ENCODE measurements at places on chromosomes 13 and 19.

DNA sequence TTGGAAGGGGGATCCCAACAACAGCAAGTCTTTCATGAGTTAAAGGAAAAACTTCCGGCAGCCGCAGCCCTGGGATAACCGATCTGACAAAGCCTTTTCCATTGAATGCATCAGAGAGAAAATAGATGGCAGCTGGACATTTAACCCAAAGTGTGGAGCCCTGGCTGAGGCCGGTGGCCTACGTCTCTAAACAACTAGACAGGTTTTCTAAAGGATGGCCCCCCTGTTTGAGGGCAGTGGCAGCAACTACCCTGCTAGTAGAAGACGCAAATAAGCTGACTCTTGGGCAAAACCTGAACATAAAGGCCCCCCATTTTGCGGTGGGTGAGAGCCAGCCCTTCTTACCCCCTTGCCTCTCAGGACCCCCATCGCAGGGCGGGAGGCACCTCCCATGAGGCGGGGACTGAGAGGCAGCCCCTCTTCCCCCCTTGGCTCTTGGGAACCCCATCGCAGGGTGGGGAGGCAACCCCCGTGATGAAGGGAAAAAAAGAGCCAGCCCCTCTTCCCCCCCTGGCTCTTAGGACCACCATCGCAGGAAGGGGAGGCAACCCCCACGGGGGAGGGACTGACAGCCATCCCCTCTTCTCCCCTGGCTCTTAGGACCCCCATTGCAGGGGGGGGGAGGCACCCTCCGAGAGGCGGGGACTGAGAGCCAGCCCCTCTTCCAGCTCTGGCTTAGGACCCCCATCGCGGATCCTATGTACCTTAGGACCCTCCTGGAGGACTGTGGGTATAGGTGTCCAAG lies 2422.9 kb upstream of the PCDH20 start:
- DNase-seq, result no peak

GRCh38 chr13:90201202-90201601 lies 1146.3 kb upstream of the MIR17HG start:
- no peak for DNase-seq

GRCh38 chr13:26412936-26413716 lies 144.4 kb upstream of the WASF3 start:
- no peak for DNase-seq

- DNase-seq, result peak; percentile 39
Measured at GRCh38 chr19:14405758-14406644, 13.1 kb downstream of the DDX39A start.

DNA sequence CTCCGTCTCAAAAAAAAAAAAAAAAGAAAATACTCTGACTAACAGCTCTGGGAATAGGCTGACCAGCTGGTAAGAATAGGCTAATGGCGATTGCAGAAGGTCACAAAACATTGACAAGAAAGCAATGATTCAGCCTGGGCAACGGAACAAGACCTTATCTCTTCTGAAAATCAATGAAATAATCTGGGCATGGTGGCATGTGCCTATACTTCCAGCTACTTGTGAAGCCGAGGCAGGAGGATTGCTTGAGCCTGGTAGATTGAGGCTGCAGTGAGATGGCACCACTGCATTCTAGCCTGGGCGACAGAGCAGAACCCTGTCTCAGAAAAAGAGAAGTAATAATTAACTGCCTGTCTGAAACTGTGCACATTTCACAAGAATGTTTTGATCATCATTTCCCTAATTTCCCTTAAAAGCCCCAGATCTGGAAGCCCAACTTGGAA lies 18.8 kb upstream of the MTRF1 start:
- peak; percentile 21 for DNase-seq

DNA sequence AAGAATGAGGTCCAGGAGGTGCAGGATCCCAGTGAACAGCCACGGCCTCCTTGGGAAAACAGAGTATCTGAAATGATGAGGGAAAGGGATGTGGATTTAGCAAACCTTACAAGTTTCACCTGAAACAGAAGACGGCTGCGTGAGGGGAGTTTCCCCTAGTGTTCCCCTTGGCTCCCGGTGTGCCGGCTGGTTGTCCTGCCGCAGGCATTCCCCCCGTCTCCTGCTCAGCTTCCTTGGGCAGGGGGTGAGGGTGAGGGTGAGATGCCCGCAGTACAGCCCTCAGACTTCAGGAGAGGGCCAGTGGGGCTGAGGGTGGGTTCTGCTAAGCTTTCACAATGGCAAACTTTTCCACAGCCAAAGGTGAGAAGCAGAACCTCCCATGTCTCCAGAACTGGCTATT lies 201.1 kb upstream of the SOX1 start:
- no peak for DNase-seq

- no peak for DNase-seq
Measured at GRCh38 chr13:75762076-75762937, 126.2 kb downstream of the LMO7 start.

DNA sequence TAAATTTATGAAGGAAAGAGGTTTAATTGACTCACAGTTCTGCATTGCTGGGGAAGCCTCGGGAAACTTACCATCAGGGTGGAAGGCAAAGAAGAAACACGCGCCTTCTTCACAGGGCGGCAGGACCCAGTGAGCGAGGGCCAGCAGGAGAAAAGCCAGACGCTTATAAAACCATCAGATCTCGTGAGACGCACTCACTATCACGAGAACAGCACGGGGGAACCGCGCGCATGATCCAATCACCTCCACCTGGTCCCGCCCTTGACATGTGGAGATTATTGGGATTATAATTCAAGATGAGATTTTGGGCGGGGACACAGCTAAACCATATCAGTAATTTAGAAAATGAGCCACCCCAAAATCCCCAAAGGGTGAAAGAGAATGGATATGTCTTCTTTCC lies 187.1 kb downstream of the RAP2A start:
- DNase-seq, result no peak

GRCh38 chr19:38004521-38005223 lies 97.7 kb downstream of the SIPA1L3 start:
- no peak for DNase-seq

GRCh38 chr19:56315077-56315828 lies 614 bp upstream of the ZSCAN5A start:
- peak; percentile 71 for DNase-seq

DNA sequence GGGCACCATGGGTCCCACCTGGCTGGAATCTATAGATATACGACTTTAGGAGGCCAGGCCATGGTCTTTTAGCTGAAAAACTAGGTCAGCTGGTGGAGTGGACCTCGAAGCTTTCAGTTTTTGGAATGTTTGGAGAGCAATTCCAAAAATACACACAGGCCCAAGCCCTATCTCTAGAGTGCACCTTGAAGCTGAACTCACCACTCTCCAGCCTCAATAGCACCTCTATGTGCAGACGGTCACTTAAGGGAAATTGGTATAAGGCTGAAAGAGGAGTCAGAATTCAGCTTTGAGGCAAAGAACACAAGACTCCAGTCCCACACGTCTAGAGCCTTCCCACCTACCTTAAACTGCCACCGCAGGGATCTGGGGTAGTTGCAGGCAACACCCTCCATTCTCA lies 56.4 kb upstream of the KATNAL1 start:
- DNase-seq, result no peak

DNA sequence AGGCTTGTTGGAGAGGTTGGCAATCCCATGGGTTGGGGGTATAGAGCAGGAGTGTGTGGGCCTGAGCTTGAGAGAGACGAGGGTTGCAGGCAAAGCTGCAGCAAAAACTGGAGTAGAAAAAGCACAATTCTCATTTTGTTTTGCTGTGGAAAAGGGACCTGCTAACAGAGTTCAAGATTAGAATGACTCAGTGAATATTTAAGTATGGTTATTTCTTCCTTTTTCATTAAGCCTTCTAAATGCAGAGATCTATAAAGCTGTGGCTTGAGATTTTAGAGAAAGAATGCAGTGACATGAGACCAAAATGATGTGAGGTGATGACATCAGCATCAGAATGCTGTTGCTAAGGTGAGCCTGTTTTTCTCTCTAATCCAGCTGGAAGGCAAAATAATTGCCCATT lies 10.8 kb upstream of the MBNL2 start:
- no peak for DNase-seq

GRCh38 chr19:32022044-32022640 lies 323.3 kb upstream of the ZNF507 start:
- DNase-seq, result no peak

DNA sequence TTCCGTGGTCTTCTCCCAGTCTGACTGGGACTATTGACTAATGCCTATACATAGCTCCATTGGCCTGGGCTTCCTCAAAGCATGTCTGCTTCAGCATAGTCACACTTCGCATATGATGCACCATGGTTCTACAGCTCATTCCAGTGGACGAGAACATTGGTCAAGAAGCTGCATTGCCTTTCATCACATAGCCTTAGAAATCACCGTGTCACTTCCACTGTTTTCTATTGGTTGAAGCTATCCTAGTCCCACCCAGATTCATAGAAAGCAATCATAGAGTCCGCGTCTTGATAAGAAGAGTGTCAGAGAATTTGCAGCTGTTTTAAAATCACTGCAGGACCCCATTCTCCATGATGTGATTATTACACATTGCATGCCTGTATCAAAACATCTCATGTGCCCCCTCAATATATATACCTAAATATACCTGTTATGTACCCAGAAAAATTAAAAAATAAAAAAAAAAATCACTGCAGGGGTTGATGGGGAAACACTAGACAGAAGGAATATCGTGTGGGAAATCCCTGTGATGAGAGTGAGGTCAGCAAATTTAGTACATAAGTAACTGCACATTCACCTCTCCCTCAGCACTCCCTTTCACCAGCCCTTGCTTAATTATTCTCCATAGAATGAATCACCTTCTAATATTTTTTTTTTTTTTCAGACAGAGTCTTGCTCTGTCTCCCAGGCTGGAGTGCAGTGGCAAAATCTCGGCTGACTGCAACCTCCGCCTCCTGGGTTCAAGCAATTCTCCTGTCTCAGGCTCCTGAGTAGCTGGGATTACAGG lies 2.2 kb upstream of the ARHGAP33 start:
- no peak for DNase-seq

DNA sequence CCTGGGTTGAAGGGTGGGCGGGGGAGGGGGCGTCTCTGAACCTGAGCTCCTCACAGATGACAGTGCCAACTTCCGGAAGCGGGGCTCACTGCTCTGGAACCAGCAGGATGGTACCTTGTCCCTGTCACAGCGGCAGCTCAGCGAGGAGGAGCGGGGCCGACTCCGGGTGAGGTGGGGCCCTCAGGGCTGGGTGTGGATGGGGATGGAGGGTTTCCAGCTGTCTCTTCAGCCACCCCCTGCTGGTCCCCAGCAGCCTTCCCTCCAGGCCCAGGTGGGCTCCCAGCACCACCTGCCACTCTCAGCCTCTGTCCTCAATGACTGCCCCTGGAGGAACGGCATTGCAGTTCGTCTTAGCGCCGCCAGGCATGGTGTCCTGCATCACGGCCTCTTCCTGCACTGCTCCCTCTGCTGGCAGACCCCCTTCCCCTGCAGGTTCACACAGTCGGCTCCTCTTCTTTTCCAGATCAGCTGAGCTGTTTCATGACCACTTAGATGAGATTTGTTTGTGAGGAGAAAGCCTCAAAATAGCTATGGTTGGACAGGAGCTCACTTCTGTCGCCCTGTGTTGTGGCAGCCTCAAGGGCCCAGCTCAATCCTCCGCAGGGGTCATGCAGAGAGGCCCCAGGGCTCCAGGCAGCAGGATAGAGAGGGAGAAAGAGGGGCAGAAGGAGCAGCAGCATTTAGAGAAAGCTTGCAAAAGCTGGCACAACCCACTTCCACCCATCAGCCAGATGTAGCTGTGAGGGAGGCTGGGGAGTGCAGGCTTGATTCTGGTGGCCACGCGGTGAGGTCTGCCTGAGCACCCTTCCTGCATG lies 2.5 kb upstream of the GARIN5A start:
- DNase-seq, result no peak

GRCh38 chr13:45055902-45056648 lies 64.2 kb upstream of the GTF2F2 start:
- no peak for DNase-seq

GRCh38 chr13:58566176-58566575 lies 934.6 kb downstream of the PCDH17 start:
- no peak for DNase-seq

DNA sequence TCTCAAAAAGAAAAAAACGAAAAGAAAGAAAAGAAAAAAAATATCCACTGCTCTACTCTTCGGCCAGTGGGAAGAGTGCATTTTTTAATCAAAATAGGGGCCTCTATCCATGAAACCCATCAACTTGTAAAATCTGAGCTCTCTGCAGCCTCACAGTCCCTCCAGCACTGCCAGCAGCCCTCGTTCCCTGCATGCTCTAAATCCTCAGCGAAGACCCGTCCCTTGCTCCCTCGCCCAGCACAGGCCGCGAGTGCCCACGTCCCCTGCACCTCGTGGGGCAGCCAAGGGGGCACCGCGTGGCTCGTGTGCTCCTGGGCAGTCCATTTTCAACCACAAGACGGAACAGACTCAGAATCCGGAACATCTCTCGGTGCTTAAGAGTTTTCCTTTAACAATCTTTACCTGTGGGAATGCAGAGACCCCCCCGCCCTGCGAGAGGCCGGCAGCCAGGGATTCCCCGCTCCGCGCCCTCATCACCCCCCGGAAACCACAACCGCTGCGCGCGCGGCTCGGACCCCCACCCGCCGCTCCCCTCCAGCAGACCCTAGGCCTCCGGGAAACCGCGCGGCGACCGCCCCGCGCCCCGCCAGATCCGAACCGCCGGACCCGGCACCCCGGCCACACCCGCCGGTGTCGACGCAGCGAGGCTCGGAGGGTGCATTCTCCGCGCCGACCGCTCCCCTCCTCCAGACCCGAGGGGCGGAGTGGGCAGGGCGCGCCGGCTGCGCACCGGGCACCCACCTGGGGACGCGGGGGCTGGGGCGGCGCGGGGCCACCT lies 638 bp downstream of the ANKRD27 start:
- no peak for DNase-seq

DNA sequence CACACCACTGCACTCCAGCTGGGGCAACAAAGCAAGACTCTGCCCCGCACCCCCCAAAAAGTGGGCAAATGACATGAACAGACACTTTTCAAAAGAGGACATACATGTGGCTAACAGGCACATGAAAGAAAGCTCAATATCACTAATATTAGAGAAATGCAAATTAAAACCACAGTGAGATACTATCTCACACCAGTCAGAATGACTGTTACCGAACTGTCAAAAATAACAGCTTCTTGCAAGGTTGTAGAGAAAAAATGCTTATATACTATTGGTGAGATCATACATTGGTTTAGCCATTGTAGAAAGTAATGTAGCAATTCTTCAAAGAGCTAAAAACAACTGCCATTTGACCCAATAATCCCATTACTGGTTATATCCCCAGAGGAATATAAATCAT lies 99.5 kb upstream of the SPATA13 start:
- no peak for DNase-seq

DNA sequence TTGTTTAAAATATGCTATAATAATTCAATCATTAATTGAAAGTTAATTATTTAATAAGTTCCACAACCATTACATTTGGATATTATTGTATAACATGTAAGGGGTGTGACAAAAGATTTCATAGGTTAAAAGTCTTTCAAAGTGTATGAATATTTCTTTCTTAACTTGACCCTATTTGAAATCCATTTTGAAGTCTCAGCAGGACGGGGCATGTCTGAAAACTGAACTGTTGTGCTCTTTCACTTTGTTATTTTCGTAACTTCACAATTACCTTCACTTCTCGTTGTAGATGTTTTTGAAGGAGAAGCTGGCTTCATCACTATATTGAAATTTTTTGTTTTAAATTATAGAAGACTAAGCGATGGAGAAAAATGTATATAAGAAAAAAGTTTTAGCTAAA lies 1775.7 kb downstream of the PCDH9 start:
- DNase-seq, result no peak

- DNase-seq, result no peak
Measured at GRCh38 chr13:29591310-29591709, 4.2 kb downstream of the SLC7A1 start.

GRCh38 chr19:46173886-46174480 lies 25.9 kb downstream of the IGFL2 start:
- no peak for DNase-seq

Measured in SIG-M5 (cell line).